ENCODE measurements at places on chromosomes 11 and 22.

DNA sequence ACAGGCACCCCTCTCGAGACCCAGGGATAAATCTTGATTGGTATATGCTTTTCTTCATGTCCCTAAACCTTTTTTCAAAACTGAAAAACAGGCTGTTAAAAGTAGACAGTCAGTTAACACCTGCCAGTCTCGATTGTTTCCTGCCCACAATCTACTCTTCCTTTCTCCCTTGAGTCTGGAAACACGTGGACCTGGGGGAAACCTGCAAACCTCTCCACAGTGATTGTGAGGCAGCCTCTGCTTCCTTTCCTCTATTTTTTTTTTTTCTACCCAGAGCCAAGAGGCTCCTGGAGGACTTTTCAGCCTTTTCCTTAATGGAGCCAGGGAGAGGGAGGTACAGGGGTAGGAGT, 69.4 kb upstream of the CLMP start:
- no peak for DNase-seq

DNA sequence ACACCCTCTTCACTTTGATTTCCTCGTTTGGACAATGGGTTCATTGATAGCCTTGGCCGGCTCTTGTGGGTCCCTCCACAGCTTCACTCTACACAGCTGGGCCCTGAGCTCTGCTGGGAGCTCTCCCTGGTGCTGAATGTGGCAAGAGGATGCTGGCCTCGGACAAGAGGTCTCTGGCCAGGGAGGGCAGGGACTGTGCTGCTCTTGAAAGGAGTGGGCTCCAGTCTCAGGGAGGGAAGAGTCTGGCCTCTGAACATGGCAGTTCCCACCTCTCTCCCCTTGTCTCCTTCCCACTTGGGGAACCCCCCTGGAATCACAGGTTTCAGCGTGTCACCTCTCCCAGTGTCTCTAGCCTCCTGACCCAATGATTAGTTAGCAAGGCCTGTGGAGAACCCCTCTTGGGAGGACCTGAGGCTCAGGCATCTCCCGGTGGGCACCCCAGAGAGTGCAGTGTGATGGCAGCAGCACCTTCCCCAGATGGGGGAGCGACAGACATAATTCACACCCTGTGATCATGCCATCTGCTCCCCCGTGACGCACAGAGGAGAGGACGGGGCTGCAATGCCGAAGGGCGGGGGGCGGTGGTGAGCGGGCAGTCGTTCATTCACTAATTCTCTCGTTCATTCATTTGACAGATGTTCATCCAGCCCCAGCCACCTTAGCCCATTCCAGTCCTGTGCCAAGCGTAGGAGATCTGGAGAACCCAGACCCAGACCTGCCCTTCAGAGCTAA, 2.8 kb upstream of the CABP7 start:
- peak; percentile 35 for DNase-seq

DNA sequence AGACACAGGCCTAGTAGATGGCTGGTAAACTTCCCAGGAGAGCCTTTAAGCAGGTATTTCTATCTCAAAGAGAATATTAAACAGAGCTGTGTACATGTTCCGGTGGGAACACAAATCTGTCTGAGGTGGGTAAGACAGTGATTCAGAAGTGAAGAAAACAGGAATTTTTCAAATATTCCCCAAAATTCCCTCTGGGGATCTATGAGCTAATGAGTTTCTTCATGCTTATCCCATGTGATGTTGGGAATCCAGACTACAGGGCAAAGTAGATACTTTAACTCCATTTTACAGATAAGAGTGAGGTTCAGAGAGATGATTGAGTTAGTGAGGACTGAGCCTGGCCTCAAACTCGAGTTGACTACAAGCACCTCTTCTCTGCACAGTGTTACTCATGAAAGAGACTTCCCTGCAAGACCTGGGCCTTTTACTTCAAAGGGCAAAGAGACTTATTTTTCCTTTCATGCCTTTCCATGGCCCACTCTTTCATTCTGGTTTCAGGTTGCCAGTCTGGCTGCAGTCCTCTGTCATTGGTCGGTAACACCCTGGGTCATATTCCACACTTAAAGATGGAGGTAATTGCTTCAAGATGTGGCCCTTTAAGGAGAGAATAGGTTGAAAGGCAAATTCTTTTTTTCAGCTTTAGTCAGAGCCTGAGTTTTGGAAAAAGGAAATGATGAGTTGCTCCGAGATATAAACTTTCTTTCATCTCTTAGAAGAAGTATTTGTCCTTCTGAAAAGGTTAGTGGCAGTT, 70.1 kb downstream of the CYB5R2 start:
- no peak for DNase-seq

DNA sequence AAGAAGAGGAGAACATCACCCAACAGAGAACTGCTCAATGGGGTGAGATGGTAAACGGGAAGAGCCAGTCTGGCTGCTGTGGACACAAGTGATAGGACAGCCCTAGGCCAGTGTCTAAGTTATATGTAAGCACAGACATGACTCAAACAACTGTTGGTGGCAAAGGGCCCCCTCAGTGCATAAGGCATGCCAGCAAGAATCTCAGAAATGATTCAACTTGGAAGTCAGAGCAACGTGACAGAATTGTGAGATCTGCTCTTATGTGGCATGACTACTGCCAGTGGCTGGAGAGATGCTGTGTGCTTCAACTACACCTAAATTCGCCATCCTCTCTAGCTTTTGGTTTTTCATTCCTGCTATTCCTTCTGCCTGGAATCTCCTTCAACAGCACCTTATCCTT, 7.4 kb downstream of the SLN start:
- DNase-seq = no peak

- DNase-seq = no peak
These were observed 63.1 kb downstream of the LHFPL7 start for GRCh38 chr22:24883432-24883831.

DNA sequence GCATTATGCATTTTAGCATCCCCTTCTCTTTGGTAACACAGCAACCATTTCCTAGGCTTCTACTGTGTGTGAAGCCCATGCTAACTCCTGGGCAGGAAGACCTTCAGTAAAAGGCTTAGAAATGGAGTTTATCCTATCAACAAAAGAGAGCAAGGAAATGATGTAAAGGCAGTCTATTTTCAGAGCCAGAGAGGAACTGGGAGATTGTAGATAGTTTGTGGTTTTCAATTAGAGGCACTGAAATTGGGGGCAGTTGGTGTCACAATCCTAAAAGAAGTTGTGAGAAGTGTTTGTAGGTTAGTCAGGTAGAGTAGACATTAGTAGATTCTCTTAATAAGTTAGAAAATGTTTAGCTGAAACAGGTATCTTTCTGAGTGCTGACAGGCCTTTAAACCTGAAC, 7.1 kb downstream of the ACAD8 start:
- DNase-seq = no peak

GRCh38 chr22:31838917-31839316, 85.1 kb downstream of the DEPDC5 start:
- DNase-seq = no peak

DNA sequence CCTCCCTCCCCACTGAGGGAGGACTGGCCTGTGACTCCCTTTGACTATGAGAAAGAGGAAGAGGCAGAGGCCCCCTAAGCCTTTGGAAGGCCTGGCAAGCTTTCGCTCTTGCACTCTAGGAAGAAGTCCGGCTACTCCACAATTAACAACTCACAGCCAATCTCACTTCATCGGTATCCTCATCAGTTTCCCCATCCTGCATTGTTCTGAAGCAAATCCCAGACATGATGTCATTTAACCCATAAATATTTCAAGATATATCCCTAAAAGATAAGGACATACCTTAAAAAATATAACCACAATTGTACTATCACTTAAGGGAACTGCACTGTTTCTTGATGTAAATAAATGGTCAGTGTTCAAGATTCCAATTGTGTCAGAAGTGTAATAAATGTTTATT, 63.1 kb downstream of the CWC15 start:
- no peak for DNase-seq

- DNase-seq = no peak
These were observed 1.4 kb downstream of the HBB start for GRCh38 chr11:5225480-5225871.

DNA sequence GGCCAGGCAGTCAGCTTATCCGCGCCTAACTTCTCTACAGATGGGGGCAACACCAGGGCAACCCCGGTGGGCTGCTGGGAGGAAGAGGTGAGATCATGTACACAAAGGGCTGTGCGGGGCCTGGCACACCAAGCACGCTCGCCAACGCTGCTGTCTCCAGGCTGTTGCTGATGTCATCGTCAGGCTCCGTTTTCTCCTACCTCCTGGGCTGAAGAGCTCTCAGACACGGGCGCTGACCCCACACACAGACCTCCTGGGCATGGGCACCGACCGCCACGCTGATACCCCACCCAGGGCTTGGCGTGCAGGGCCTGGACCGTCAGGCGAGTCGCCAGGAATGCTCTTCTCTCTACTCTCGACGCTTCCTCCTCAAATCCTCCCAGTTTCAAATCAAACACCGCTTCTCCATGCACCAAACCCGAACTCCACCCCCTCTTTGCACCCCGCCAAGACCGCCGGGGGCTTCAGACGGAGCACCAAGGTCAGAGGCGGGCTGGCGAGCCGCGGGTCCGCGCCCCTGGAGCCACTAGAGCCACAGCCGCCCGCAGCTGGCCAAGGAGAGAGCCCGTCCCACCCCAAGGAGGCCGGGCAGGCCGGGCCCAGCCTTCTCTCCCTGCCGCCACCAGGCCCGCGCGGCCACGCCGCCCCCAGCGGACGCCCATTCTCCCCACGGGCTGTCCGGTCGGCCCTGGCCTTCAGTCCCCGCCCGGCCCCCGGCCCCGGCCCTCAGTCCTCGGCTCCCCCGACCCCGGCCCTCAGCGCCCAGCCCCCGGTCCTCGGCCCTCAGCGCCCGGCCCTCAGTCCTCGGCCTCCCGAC, 772 bp downstream of the SBF1 start:
- DNase-seq = no peak
